ENCODE measurements at places on chromosomes 3 and 15. TPM values are rescaled to one million over a fixed set of nuclear protein-coding genes. Genes with fewer than 3 reads are reported as not detected.

Gene CDHR4
- total RNA-seq, result not detected

Gene PYGO1
- total RNA-seq, result under 0.01 TPM

Gene CCDC80
- total RNA-seq, result under 0.01 TPM

Gene CPNE4
- total RNA-seq, result 0.10 TPM

Gene AADACL2
- total RNA-seq, result not detected

Gene PIF1
- 0.31 TPM for total RNA-seq

Gene TAMM41
- 16.8 TPM for total RNA-seq

Gene RRP9
- total RNA-seq, result 2.7 TPM

Gene SPATA12
- not detected for total RNA-seq

Gene RTP4
- total RNA-seq, result 2.2 TPM

Gene TP63
- 0.21 TPM for total RNA-seq
